Fibroblast of the aortic adventitia (primary cell): ENCODE measurements at places on chromosomes 16 and 17. TPM values are rescaled to one million over a fixed set of nuclear protein-coding genes. Genes with fewer than 3 reads are reported as not detected.

Gene CCDC144A
- total RNA-seq, result 13.7 and 18.7 TPM in 2 replicates

GRCh38 chr17:43900183-43900857 lies 7.0 kb downstream of the MPP2 start:
- DNase-seq, result peak; percentile 72

DNA sequence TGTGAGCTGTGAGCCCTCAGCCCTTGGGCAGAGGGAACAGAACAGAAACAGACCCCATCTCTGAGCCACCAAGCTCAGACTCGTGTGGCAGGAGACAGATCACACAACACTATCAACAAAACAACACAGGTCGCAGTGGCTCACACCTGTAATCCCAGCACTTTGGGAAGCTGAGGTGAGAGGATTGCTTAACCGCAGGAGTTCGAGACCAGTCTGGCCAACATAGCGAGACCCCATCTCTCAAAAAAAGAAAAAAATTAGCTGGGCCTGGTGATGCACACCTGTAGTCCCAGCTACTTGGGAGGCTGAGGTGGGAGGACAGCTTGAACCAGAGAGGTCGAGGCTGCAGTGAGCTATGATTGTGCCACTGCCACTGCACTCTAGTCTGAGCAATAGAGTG lies 5.5 kb upstream of the QPRT start:
- no peak for DNase-seq

DNA sequence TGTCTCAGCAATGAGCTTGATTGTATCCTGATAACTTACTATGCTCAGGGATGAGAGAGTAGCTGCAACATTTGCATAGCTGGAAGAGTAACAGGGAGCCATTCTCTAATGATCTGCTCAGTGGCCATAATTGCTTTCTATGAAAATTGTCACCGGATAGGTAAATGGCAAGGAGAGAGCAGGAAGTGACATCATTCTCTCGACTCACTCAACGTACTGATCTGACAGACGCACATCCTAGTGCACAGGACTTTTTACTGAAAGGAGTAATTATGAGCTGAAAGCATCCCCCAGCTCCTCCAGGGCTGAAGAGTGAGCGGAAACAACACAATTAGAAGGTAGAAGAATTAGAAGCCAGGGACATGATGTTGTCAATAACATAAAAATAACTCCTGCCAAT lies 71.8 kb downstream of the IRX5 start:
- DNase-seq, result no peak

DNA sequence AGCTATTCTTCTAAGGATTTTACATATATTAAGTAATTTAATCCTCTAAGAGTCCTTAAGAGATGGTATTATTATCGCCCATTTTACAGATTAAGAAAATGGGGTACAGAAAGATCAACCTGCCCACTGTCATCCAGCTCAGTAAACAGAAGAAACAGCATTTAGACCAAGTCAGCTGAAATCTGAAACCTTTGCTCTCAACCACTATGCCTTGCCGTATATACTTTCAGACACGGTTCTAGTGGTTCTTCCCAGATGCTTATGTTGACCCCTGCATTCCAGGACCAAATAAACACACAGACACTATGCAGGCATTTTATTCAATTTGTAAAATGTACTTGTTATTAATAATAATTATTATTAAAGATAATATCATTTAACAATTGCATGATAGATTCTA lies 854.8 kb downstream of the KCNJ2 start:
- no peak for DNase-seq

DNA sequence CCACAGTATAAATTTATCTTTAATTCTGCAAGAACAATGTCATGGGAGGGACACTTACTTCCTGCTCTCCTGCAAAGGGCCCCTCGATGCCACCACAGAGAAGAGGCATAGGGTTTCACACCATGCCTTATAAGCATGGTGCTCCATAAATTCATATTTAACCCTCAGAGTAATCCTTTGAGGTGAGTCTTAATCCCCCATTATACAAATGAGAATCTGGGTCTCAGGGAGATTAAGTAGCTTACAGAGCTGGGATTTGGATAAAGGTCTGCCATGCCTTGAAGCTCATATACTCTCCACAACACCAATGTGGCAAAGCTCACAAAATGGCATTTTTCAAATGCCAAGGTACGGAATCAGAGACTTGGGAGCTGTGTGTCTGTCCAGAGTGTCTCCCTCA lies 268.5 kb upstream of the CCL2 start:
- DNase-seq, result no peak

DNA sequence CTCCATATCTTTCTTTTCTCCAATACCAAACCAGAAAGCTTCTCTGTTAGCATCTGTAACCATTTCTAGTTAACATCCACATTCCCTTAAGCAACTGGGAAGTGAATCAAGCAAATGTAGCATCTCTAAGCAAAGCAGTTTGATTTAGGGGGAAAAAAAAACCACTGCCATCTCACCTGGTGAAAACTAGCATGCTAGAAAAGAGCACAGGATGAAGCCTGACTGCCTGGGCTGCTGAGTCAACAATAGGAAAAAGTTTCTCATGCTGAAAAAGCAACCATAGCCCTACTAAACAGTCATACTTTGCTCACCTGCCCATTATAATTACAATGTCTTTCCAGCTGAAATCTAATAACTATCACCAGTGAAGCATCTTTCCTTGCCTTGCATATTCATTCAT lies 139.3 kb downstream of the ANKFN1 start:
- no peak for DNase-seq

GRCh38 chr16:82384949-82385348 lies 214.9 kb upstream of the MPHOSPH6 start:
- no peak for DNase-seq

GRCh38 chr16:88633684-88634140 lies 4.7 kb upstream of the IL17C start:
- peak; percentile 4 for DNase-seq

- peak; percentile 3 for DNase-seq
Observed at GRCh38 chr16:8173111-8173644, 417.1 kb downstream of the TMEM114 start.

Gene CCDC40
- 3.0 and 5.2 TPM in 2 replicates for total RNA-seq

DNA sequence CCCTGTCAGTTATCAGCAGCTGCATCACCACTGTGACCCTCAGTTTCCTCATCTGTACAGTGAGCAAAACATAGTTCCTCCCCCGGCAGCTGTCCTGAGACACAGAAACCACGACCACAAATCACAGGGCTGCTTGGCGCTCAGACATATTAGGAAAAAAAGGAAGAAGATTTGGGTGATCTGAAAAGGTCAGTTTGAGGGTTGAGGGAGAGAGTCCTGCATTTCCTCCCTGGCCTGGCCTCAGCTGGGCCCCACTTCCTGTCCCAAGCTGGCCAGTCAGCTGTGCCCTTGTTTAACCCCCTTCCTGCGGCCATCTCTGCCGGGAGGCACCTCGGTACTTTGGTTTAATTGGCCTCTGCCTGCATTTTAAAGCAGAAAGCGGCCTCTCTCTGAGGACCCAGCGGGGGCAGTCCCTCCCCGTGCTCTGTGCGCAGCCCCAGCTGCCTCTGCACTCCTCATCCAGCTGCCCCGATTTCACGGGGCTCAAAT lies 24.0 kb upstream of the CIBAR2 start:
- no peak for DNase-seq

- DNase-seq, result no peak
Observed at GRCh38 chr17:17887752-17888304, 51.0 kb upstream of the SREBF1 start.

Gene CTRB2
- not detected in 2 replicates for total RNA-seq

Gene TBC1D3B
- 0.36 and 3.5 TPM in 2 replicates for total RNA-seq

GRCh38 chr16:57186872-57187854 lies 1.0 kb downstream of the RSPRY1 start:
- peak; percentile 43 for DNase-seq

- peak; percentile 62 for DNase-seq
Observed at GRCh38 chr17:79836972-79837887, 2.0 kb downstream of the CBX4 start.

GRCh38 chr17:70535986-70536385 lies 366.7 kb downstream of the KCNJ2 start:
- no peak for DNase-seq

GRCh38 chr17:1942066-1942365 lies 83.1 kb downstream of the RTN4RL1 start:
- DNase-seq, result no peak

Gene VASN
- 130 and 136 TPM in 2 replicates for total RNA-seq

GRCh38 chr17:31392002-31392855 lies 754 bp downstream of the RAB11FIP4 start:
- DNase-seq, result no peak

- peak; percentile 34 for DNase-seq
Observed at GRCh38 chr17:13537167-13537731, 64.5 kb downstream of the HS3ST3A1 start.

GRCh38 chr16:85077039-85077438 lies 35.2 kb downstream of the CIBAR2 start:
- DNase-seq, result no peak

GRCh38 chr16:1082266-1082951 lies 9.9 kb downstream of the SSTR5 start:
- peak; percentile 3 for DNase-seq

DNA sequence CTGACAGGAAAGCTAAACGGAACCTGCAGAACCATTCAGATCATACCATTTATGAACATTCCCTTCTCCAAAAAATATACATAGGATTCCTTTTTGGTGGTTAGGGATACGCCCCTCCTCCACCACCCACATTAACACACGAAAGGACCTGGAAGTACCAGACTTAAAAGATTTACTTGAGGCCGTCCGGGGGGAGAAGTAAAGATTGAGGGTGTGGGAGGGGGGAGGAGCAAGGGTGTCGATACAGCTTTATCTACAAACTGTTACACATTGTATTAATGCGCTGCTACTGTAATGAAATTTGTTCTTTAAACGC lies 537 bp downstream of the PALB2 start:
- peak; percentile 3 for DNase-seq

GRCh38 chr16:24140730-24141129 lies 115.4 kb upstream of the CACNG3 start:
- DNase-seq, result no peak

DNA sequence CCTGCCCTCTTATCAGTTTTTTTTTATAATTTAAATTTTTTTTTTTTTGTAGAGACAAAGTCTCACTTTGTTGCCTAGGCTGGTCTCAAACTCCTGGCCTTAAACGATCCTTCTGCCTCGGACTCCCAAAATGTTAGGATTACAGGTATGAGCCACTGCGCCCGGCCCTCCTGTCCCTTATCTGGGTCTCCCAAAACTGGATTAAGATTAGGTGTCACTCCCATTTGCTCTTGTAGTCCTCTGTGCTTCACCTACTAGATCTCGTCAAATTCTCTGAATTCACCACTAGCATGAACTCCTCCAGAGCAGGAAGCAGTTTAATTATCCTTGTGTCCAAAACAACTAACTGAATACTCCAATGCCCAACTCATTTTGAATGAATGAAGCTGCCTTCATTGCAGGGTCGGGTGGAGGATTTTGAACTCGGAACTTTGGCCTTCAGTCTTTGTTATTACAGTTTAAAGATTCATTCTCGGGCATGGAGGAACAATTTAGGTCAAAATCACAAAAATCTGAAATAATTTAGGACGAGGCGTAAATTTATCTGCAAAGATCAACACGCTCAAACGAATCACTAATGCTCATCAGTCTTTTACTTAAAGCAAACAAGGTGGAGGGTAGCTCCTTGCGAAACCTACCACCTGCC lies 802 bp upstream of the ATXN2L start:
- no peak for DNase-seq

- no peak for DNase-seq
Observed at GRCh38 chr17:40562838-40563219, 2.4 kb downstream of the CCR7 start.

Gene TNFRSF13B
- total RNA-seq, result not detected in 2 replicates

Gene GGT6
- total RNA-seq, result not detected in 2 replicates

DNA sequence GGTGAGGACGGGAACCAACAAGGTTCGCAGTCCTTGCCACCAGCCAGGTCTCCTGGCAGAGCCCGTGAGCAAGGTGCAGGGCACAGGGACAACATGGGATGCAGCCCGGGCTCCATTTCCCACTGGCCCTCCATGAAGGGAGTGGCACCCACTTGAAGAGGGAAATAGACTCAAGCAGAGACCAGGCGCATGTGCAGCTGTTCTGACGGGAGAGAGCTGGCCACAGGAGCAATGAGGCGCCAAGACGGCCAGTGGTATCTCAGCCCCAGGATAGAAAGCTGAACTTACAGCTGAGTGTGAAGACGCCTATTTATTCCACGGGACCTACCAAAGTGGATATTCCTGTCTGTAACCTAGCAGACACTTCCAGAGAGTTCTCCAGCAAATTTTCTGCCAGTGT lies 8.2 kb upstream of the FOXJ1 start:
- no peak for DNase-seq
